ENCODE measurements at places on chromosomes 3 and 15.

GRCh38 chr15:64865126-64865997 is 23.6 kb downstream of the PLEKHO2 start:
- no peak for DNase-seq

- no peak for DNase-seq
These were observed 36.4 kb upstream of the FSTL1 start for GRCh38 chr3:120487191-120487650.

DNA sequence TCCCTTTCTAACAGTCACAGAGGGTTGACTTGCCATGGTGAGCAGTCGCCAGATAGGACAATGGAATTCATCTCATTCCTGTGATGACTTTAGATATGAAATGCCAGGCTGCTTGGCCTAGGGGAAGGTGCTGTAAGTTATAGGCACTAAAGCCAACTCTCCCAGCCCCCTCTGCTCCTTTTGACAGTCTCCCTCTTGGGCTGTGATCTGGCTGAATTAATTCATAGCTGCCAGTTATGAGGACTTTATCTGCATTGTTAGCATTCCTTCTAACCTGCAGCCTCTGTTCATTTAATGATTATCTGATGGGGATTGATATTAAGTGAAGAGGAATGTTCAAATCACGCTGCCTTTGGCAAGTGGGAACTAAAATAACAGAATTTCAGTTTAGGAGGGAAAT is 427.1 kb upstream of the RASGRP1 start:
- DNase-seq = no peak

DNA sequence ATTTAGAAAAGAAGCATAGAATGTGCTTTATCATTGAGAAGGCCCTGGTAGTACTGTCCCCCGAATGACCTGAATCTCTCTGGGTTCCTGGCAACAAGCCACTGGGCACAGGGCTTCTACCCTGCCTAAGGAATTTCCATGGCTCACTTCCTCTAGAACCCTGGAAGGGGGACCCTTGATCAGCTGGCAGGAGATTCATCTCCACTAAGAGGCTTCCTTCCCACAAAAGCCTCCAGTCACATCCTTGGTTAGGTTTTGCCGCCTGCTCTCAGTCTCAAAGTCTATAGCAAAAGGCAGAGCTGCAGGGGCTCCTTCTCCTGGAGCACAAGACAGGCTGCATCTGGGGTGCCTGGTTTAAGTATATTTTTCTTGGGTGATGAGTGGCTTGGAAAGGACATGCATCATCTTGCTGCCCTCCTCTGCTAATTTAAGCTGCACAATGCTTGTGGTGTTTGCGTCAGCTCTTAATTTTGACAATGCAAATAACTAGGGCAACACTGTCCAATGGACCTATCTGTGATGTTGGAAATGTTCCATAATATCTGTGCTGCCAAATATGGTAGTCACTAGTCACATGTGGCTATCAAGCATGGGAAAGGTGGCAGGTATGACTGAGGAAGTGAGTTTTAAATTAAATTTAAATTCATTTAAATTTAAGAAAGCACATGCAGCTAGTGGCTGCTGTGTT is 33.4 kb upstream of the RARRES1 start:
- no peak for DNase-seq

DNA sequence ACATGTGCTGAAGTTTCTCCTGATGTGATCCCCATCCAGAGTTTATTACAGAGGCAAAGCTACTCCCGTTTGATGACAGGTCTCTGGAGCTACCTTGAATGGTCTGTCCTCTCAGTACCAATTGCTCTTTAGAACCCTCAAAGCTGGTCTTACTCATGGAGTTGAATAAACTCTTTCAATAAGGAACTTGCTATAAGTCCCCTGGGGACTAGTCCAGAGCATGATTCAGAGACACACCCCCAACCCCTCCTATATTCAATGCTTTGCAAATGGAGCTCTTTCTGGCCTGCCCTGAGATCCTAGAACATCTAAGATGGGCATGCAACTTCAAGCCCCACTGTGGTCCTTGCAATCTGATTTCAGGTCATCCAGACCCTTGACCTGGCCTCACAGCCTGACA is 23.9 kb upstream of the TPM1 start:
- DNase-seq = no peak

GRCh38 chr3:71754610-71755253 is 1.1 kb downstream of the GPR27 start:
- no peak for DNase-seq

GRCh38 chr3:191070762-191071403 is 128.2 kb upstream of the OSTN start:
- DNase-seq = no peak

DNA sequence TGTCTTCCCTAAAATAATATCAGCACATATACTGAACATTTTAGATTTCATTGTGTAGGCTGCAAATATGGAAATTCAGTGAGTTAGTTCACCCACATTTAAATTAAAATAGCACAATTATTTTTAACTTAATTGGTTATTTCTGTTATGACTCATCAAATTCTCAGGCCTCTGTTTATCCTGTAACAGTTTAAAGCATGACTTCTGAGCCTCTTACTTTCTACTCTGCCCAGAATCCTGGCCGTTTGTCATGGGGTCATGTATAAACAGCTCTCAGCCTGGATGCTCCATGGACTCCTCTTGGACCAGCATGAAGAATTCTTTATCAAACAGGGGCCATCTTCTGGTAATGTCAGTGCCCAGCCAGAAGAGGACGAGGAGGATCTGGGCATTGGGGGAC is 12.2 kb downstream of the TUBGCP4 start:
- DNase-seq = no peak

DNA sequence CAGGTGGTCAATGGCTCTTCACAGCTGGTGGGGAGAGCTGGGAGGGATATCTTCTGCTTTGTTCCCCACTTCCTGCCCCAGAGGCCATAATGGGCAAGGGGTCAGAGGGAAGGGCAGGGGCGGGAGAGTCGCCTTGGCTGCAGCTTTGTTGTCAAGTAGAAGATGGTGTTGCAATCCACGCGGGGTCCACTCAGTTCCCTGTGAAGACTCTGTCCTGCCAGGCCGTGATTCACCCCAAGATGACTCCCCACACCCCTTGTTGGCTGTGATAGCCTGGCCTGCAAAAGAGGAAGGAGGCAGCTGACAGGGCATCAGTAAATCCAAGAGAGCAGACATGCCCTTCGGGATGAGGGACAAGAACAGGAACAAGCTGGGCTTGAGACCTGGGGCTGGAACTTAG is 6.9 kb downstream of the GALNT15 start:
- no peak for DNase-seq

GRCh38 chr3:182220471-182220870 is 508.7 kb downstream of the SOX2 start:
- DNase-seq = no peak

GRCh38 chr15:93071469-93071936 is 17.5 kb downstream of the RGMA start:
- no peak for DNase-seq

Data from stimulated activated CD4-positive, alpha-beta T cell treated with anti-CD3 and anti-CD28 coated beads, Interleukin-1b, Interleukin-23, amount 100 ng/mL, for 1 hour (primary cell).